Foreskin fibroblast (primary cell): ENCODE measurements at places on chromosomes 11 and 22.

- DNase-seq: no peak
Observed at GRCh38 chr22:40583053-40583741, 53.3 kb downstream of the MRTFA start.

DNA sequence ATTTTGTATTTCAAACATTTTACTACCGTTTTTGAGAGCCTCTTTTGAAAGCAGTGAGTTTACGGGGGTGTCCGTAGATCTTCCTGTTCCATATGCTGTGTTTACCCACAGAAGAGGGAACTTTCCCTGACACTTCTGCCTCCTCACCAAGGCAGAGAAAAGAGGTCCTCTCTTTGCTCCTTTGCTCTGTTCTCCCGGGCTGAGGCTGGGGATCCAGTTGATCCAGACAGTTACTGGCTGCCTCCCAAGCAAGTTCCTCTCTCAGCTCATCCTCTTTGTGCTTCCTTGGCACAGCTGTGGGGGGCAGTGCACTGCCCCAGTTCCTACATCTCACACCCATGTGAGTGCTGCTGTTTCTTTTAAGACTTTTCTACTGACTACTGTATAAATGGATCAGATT, 813.7 kb downstream of the NTM start:
- DNase-seq: no peak

DNA sequence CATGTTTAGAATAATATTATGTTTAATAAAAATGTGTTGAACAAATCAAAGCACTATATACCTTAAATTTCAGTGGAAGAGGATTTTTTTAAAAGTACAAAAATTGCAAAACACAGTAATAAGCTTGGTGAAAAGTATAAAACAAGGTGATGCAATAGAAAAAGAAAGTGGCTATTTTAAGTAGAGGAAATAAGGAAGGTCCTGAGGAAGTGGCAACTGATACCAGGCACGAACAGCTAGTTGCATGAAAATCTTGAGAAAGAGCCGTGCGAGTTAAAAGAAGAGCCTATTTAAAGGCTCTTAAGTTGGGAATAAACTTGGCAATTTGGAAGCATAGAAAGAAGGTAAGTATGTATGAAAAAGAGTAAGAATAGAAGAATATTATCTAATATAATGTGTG, 1679.3 kb downstream of the LRRC4C start:
- no peak for DNase-seq

GRCh38 chr11:119752946-119753345, 23.9 kb upstream of the NECTIN1 start:
- DNase-seq: no peak

DNA sequence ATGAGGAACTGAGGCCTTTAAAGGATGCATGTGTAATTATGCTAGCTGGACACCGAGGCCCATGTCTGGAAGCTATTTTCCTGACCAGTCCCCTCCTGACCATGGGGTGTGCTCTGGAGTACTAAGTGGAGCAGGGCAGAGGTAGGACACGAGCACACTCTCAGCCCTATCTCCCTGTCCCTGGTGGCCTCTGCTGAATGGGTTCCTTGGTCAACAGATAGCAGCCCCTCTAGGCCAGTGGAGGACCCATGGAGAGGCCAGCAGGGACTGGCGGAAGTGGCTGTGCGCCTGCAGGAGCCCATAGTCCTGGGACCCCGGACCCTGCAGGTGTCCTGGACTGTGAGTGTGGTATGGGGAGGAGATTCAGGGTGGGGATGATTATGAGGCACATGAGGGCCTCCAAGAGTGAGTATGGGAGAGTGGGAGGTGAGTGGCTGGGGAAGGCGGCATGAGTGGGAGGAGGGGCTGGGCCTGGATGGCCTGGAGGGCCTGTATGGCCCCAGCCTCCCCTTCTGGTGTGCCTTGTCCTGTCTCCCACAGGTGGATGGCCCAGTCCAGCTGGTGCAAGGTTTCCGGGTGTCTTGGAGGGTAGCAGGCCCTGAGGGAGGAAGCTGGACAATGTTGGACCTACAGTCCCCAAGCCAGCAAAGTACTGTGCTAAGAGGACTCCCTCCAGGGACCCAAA, 9.5 kb downstream of the ROBO3 start:
- DNase-seq: no peak

DNA sequence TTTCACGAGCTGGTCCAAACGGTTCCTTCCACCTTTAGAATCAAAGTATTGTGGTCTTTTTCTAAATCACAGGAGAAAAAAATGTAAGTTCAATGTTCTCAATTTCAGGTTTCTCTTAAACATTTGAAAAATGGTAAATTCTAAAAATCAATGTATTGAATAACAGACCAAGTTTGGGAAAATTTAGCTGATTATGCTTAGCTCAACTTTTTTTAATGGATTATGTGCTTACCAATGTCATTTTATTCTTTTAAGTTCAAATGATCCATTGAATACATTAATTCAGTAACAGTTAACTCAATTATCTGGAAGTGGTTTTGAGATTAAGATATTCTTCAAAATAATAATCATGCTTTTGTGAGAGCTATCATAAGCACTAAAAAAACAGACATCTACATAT, 5.1 kb downstream of the PRDM10 start:
- DNase-seq: no peak

GRCh38 chr11:69535908-69536307, 54.4 kb downstream of the LINC01488 start:
- no peak for DNase-seq

DNA sequence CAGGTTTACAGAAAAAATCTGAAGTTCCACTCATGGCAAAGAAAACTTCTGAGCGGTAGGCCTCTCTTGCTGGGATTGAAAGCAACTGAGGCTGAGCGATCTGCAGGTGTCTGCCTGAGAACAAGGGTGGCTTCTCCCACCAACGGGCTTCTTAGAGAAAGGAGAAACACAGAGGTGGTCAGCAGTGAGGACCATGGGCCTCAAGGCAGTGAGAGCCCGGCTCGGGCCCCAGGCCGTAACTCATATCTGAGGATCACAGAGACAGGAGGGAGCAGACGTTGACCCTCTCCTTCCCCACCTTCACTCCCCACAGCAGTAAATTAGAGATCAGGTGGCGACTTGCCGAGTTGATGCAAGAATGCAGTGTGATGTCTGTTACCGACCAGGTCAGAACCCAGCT, 50.9 kb upstream of the RTL6 start:
- no peak for DNase-seq

DNA sequence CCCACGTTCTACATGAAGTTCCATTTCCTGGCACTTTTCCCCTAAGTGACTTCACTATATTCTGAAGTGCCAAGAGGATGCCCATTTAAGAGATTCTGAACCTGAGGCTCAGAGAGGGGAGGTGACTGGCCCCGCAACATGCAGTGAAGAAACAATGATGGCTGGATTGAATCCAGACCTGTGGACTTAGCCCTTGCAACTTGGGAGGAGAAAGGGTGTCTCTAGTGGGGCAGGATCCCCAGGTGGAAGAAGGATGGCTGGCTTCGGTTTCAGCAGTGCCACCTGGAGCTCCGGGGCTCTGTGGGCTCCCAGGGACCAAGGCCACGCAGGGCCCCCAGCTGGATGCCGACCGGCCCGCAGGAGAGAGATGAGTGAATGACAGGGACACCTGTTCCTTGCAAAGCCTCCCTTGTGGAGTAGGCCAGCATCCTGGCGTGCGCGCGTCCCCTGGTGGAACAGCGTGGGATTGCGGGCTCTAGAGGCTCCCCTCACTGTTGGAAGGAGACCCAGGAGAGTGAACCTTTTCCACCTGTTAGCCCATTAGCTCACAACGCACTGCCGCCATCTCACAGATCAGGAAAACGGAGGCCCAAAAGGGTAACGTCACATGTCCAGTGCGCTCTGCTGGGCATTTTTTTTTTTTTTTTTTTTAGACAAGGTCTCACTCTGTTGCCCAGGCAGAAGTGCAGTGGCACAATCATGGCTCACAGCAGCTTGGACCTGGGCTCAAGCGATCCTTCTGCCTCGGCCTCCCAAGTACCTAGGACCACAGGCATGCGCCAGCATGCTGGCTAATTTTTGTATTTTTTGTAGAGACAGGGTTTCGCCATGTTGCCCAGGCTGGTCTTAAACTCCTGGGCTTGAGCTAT, 104.7 kb downstream of the KIAA1671 start:
- no peak for DNase-seq

DNA sequence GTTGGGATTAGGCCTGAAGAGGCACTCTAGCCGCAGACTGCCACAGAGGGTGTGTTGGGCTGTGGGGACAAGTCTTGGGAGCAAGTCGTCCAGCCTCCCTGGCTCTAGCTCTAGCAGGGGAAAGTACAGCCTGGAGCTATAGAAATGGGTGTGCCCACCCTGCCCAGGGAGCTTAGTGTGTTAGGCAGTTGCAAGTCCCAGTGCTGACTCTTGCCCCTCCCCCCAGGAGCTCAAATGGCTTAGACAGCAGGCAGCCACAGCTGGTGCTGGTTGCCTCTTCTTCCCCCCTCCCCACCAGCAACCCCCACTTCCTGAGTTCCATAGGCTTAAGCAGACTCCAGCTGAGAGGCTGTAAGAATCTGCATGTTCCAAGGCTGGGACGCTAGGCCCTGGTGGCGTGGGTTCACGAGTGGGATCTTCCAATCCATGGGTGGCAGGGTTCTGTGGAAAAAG, 61.2 kb downstream of the GUCY1A2 start:
- DNase-seq: no peak

GRCh38 chr11:19933801-19934488, 221.3 kb downstream of the NAV2 start:
- DNase-seq: no peak
